Left renal cortex interstitium (tissue), 4 donors: ENCODE measurements at places on chromosomes 2 and 18.
A peak's percentile ranks its signal among the peaks of the same experiment; 100 is the strongest.

DNA sequence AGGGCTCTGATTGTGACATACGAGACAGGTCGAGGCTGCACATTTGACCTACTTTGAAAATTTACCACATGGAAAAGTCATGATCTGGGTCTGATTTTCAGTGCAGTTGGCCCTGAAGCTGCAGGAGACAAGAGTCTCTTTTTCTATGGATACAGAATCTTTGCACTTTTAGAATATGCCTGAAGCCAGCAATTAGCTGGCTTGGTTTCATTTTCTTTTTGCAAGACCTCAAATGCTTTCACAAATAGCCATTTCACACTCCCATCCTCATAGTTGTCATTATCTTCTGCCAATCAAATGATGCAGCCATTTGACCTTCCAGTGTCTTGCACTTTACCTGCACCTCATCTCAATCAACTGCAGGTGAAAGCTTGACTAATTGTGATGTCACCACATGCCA, 59.0 kb downstream of the GPR39 start:
- no peak for DNase-seq

- DNase-seq, result no peak
These were observed 599.4 kb downstream of the RNF144A start for GRCh38 chr2:7516484-7517063.

DNA sequence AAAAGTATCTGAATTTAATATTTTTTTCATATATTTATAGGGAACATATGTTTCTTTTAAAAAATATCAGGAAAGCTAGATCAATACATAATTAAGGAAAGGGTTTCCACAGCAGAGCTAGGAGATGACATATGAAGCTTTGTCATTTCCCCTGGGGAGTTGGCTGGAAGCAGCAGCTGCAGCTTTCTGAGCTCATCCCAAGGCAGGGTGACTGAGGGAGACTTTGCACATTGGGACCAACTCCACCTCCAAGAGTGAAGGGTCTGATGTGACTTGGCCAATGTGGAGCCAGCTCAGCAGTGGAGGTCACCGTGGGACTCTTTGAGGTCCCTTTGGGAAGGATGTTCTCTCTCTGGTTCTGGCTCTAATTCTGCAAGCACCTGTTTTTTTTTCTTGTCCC, 315.1 kb downstream of the RDH14 start:
- DNase-seq, result no peak

GRCh38 chr2:159890551-159891266, 92.7 kb upstream of the CD302 start:
- DNase-seq, result no peak

GRCh38 chr18:13518382-13518781, 208.0 kb downstream of the FAM210A start:
- no peak for DNase-seq

DNA sequence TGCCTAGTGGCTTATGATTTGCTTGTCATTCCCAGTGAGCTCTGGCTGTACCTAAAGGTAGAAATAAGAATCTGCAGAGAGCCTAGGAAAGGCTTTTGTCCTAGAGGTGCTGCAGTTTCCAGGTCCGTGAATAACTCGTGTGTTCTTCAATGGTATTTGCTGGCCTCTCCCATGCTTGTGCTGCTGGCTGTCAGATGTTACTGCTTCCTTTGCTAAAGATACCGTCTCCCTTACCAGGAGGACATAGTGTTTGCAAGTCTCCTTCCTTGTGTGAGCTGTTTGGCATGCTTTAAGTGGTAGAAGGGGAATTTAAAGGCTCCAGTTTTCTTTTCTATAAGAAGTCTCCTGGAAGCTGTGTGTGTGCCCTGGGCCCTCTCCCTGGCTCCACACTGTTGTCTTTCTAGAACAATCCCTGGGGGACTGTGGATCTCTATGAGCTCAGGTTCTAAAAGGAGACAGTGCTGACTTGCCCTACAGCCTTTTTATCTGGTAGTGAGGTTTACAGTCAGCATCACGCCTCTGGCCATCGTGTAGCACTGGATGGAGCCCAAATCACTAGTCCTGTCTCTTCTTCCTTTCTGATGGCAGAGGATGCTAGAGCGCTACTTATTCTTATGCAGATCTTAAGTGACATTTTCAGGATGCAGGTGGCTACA, 65.8 kb downstream of the RNF144A start:
- DNase-seq, result no peak

DNA sequence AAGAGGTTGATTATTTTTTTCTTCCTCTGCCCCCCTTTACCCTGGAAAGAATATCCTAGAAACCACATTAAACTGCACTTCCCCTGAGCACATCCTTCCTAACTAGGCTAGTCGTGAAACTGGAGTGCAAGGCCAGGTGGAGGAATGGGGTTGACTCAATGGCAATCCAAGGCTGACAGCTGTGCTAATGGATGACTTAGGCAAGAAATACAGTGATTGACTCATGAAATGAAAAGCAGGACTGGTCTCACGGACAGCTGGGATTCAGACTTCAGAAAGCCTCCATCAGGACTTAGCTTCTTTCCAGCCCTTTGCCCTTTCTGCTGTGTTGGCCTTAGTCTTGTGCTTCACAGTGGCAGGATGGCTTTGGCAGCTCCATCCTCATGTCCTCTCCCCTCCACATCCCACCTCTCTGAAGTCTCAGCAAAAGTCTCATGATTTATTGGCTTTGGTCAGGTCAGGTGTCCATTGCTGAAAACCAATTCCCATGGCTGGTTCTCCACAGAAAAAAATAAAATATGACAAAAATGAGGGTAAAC, 33.8 kb downstream of the INSIG2 start:
- no peak for DNase-seq

GRCh38 chr2:120257522-120257921, 4.9 kb downstream of the RALB start:
- DNase-seq, result no peak

DNA sequence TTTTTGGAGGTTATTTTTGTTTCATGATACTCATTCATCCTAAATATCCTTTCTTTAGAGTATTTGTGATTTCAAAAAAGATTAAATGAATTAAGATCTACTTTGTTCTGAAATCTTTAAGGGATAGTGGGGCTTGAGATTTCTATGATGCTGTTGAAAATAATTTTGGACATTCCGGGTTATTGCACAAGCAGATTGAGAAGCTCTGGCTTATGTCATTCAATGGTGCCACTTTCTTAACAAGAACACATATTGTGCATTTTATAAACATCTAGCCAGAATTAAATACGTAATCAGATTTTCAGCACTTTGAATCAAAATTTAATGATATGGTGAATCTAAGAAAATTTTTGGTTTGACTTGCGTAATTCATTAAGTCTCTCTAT, 207.7 kb upstream of the COL3A1 start:
- no peak for DNase-seq

DNA sequence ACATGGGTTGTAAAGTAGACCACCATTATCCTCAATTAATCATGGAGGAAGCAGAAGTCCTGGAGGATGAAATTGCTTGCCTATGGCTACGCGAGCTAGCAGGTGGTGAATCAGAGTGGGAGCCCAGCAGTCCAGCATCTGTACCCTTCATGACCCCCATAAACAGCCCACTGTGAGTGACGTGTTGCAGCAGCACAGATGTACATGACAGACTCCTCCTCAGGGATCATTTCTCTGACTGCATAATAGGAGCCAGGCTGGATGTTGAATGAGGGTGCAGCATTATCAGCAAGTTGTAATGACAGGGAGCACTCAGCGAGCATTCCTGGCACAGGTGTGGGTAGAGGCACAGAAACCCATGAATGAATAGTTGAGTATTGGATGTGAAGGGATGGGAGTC, 339.3 kb downstream of the MYCN start:
- DNase-seq, result no peak

GRCh38 chr18:72075040-72075439, 469.1 kb downstream of the CBLN2 start:
- DNase-seq, result no peak

- DNase-seq, result no peak
These were observed 8.6 kb upstream of the TMEM214 start for GRCh38 chr2:27024188-27024587.

- DNase-seq, result no peak
These were observed 10.7 kb downstream of the USP34 start for GRCh38 chr2:61460163-61460562.

DNA sequence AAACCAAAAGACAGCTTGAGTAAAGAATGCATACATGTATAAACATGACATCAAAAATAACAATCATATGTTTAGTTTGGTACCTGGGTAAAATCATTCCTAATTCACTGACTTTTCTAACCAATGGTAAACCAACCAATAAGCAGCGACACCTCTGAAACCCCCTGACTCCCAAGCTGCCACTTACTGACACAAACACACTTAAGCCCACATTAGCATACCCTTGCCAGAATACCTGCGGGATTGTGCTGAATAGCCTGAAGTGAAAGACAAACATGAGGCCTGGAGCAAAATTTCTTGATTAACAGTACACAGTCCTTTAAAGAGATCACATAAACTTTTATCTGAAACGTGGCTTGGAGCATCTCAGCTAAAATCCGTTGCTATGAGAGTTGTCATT, 902.9 kb downstream of the TMEM182 start:
- no peak for DNase-seq

DNA sequence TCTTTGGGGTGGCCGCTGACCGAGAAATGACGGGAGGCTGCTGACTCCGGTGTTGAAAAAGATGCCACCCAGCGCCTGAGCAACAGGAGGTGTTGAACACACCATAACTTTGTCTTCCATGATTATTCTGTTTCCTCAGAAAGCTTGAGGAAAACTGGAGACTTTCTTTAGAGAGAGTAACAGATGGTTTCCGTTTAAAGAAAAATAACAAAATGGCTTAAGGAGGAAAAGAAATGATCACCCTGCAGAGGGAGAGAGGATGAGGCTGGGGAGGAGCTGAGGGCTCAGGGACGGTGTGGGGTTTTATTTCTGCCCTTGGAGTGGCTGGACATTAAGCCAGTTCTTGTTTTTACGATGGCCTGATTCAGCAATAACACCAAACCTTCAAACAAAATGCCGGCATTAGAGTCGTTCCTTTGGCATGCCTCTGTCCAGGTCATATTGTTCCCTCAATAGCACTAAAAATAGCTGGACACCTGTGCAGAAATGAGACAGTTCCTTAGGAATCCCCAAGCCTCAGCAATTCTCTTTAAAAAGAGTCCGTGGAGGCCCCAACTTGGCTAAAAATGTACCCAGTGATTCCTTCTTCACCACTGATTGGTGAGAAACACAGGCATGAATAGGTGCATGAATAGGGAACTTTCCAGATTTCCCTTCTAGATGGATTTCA, 182.4 kb downstream of the ALPK2 start:
- no peak for DNase-seq

GRCh38 chr2:69131983-69132675, 119.2 kb downstream of the ANTXR1 start:
- DNase-seq, result no peak

GRCh38 chr2:28979041-28979440, 2.1 kb upstream of the TOGARAM2 start:
- DNase-seq, result no peak

GRCh38 chr2:197212344-197213262, 98.0 kb downstream of the ANKRD44 start:
- no peak for DNase-seq

- no peak for DNase-seq
These were observed 1191.0 kb upstream of the LRRTM1 start for GRCh38 chr2:81495556-81495955.

DNA sequence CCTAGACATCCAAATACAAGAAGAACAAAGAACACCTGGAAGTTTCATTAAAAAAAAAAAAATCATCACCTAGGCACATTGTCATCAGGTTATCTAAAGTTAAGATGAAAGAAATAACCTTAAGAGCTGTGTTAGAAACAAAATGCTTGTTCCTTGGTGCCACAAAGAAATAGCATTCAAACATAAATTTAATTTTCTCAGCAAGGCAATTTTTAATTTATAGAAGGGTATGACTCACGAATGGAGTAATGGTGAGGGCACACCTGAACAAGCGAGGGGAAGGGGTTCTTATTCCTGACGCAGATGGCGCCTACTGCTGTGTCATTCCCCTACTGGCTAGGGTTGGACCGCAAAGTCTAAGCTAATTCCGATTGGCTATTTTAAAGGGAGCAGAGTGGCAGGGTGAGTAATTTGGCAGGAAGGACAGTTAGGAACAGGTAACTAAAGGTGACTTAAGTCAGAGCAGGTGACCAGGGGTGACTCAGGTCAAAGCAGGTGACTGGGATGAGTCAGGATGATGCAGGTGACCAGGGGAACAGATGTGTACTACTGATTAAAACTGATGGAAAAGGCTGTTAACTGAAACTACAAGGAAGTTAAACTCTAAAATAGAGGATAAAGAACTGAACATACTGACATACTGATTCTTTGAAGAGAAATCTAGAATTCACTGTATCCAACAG, 30.0 kb upstream of the TWSG1 start:
- no peak for DNase-seq

DNA sequence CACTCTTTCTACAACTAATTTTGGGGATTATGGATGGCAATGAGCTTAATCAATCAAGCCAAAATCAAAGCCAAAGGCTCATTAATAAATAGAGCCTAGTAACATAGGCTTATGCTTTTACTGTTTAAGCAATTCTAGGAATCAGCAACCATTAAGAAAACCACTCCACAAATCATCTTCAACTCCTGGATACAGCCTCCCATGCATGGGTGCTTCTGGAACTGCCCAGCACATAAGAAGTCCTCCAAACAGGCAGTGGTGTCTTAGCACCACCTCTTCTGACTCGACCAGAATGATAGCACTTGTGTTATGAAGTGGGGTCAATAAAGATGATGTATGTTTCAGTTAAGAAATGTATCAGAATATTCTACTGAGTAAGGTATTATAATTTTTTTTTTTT, 104.4 kb upstream of the SERPINE2 start:
- no peak for DNase-seq

- peak; percentile 69 for DNase-seq
These were observed 774 bp upstream of the FZD7 start for GRCh38 chr2:202032846-202033316.

DNA sequence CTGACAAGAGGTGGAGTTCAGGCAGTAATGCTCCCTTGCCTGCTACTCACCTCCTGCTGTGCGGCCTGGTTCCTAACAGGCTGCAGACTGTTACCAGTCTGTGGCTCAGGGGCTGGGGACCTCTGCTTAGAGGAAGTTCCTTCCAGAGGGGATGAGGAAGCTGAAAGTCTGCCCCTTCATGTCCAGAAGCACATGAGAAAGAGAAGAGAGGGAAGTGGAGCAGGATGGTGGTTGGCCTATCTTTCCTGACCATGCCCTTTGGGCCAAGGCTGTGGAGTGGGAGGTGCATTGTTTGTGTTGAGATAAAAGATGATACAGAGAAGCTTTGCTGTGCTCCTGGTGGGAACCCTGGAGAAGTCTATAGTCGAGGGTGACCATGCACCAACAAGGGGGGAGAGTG, 112.5 kb downstream of the LPIN1 start:
- no peak for DNase-seq

- DNase-seq, result no peak
These were observed 59.0 kb downstream of the MBD2 start for GRCh38 chr18:54165450-54165849.

DNA sequence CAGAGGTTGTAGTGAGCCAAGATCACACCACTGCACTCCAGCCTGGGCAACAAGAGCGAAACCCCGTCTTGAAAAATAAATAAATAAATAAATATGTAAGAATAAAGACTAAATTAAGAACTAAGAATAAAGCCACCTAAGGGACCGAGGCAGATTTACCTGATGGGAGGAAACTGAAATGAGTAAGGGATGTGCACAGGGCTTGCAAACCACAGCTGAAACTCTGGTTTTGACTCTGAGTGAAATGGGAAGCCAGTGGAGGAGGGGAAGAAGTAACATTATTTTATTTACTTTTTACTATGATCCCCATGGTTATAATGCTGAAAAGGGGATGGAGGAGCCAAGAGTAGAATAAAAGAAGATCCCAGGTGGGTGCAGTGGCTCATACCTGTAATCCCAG, 107.3 kb downstream of the CABYR start:
- no peak for DNase-seq

GRCh38 chr2:190781604-190782198, 98.9 kb upstream of the GLS start:
- no peak for DNase-seq
